AML-193 (cell line): ENCODE measurements at places on chromosomes 4 and X.

DNA sequence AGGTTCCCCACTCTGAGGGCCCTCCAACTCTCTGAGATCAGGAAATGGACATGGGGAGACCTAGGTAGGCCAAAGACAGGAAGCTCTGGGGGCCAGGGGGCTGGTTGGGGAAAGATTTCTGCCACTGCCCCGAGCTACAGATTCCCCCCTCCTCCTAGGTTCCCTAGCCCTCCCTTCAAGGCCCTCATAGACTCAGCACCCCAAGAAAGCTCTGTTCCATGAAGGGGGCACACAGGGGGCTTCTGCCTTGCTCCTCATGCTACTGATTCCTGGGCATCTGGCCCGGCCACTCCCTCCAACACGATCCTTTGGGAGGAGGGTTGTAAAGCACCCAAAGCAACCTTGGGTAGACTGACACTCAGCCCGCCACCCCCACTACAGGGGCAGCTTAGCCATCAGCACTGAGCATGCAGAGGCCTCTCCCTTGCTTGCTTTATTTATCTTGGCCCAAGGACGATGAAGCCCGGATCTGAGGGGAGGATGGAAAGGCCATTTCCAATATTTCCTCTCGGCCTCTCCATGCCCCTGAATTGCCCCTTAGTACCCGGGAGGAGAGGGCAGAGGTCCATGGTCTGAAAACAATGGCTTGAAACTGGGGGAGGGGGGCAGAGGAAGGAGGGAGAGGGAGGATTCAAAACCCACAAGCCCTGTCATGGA is 146.7 kb downstream of the PJA1 start:
- no peak for DNase-seq

DNA sequence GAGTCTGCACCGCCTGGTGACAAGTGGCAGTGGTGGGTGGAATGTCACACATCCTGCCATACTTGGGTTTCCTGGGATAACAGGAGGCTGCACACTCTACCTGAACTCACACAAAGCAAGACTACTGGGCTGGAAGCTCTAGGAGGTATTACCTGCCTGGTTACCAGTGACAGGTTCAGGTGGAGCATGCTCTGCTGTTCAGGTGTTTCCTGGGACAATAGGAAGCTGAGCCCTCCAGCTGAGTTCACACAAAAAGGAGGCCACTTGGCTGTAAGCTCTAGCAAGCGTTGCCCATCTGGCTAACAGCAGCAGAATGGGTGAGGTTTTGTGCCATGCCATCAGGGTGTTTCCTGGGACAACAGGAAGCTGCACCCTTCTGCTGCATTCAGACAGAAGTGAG is 17.4 kb upstream of the UGT2B7 start:
- DNase-seq = no peak

- DNase-seq = peak; percentile 37
These were observed 165.9 kb upstream of the NDST4 start for GRCh38 chr4:115279330-115279729.

DNA sequence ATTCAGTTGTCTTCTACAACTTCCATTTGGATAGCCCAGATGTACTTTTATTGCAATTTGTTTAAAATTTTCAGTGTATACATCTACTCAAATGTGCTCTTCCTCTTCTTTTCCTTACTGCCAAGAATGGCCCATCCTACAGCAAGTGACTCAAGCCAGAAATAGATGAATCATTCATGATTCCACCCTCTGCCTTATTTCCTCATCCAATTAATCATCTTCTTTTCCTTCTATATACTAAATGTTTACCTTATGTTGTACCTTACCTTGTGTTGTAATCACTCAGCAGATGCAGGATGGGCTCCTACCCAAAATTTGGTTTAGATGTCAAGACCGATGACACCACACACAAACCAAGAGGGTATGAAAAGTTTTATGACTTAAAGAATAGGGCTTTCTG is 437.8 kb downstream of the GRXCR1 start:
- DNase-seq = no peak

- no peak for DNase-seq
These were observed 210.1 kb upstream of the FAT4 start for GRCh38 chr4:125104616-125105015.

DNA sequence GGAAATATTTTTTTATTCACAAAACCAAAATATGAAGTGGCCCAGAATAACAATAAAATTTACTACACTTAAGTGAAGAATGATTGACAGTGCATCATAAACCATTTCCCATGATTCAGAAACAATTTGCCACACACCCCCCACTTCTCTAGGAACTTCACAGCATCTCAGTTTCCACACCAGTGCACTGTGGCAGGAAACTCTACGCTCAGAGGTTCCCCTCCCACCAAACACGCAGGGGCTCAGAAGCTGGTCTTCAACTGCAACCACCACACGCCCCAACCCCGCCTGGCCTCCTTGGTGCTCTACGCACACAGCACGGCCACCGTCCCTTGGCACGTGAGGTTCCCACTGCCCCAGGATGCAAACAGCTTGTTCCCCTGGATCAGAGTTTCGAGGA is 63.7 kb downstream of the ZFYVE28 start:
- no peak for DNase-seq

DNA sequence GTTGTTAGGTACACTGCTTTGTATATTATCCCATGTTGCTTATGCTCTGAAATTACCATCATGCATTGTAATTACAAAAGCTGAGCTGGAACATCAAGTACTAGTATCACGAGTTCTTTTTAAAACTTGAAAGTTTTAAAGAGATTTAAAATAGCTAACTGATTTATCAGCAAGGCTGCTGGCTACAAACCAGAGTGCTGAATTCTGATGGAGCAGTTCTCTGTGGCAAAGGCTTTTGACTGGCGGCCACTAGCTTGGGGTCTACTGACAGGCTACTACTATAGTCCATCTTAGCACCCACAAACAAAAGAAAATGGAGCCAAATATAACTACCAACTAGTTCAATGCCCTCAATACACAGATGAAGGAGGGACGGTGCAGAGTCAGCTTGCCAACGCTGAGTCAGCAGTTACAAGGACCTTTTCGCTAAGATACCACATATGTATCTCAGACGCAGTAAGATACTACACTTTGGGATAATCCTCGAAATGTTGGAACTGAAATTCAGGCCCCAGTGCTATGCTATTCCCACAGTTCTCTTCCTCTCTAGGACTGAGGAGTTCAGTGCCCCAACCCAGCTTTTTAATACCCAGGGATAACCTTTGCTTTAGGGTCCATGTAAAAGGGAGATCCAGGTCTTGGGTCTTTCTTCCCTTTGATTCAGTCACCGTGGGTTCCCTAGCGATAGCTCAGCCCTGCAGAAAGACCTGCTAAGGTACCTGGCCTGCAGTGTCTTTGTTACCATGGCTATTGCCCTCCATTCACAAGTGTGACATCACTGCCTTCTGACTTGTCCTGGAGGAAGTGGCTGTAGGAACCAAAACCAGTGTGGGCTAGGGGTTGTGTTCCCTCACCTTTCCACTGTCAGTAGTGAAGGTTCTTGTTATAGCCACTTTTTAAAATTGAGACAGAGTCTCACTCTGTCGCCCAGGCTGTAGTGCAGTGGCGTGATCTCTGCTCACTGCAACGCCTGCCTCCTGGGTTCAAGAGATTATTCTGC is 22.8 kb downstream of the MFAP3L start:
- DNase-seq = no peak

GRCh38 chrX:31546126-31546525 is 474.3 kb upstream of the FTHL17 start:
- DNase-seq = no peak

- DNase-seq = no peak
These were observed 47.0 kb upstream of the PGRMC1 start for GRCh38 chrX:119189115-119189514.

- DNase-seq = peak; percentile 38
These were observed 395.2 kb downstream of the MID1IP1 start for GRCh38 chrX:39196192-39197102.

- no peak for DNase-seq
These were observed 4.6 kb downstream of the WDR13 start for GRCh38 chrX:48601741-48602394.
